Cerebellum (tissue), 4 donors: ENCODE measurements at places on chromosomes 4 and X. TPM values are rescaled to one million over a fixed set of nuclear protein-coding genes. Genes with fewer than 3 reads are reported as not detected.

Gene THOC2
- 105 TPM for total RNA-seq

Gene PCDH11X
- 37.2 TPM for total RNA-seq

Gene ZNF81
- total RNA-seq = 14.2 TPM

Gene NWD2
- total RNA-seq = 11.1 TPM

Gene ZNF185
- total RNA-seq = 2.9 TPM

Gene RNF212
- 6.6 TPM for total RNA-seq

Gene GNL3L
- 20.8 TPM for total RNA-seq

Gene VSIG4
- 16.9 TPM for total RNA-seq

Gene ERAS
- 0.27 TPM for total RNA-seq

Gene ANOS1
- 59.7 TPM for total RNA-seq

Gene ALG13
- total RNA-seq = 60.2 TPM
